Coronary artery (tissue), 2 donors: ENCODE measurements at places on chromosomes 7 and 10.
A peak's percentile ranks its signal among the peaks of the same experiment; 100 is the strongest.

GRCh38 chr10:72953687-72954086 is 919 bp downstream of the PLA2G12B start:
- DNase-seq: no peak

GRCh38 chr7:50723173-50723572 is 59.5 kb downstream of the GRB10 start:
- DNase-seq: no peak

GRCh38 chr7:106820321-106821217 is 44.5 kb upstream of the PIK3CG start:
- DNase-seq: no peak

DNA sequence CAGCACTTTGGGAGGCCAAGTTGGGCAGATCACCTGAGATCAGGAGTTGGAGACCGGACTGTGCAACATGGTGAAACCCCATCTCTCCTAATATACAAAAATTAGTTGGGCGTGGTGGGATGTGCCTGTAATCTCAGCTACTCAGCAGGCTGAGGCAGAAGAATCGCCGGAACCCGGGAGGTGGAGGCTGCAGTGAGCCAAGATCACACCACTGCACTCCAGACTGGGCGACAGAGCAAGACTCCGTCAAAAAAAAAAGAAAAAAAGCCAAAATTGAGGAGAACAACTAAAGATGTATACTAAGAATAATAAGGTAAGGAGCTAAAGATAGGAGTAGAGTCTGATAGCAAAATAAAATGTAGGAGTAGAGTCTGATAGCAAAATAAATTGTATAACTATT is 251.0 kb downstream of the KCND2 start:
- no peak for DNase-seq

- DNase-seq: no peak
Observed at GRCh38 chr10:19944911-19945663, 128.9 kb downstream of the PLXDC2 start.

- DNase-seq: no peak
Observed at GRCh38 chr7:125445836-125446235, 516.2 kb upstream of the POT1 start.

- no peak for DNase-seq
Observed at GRCh38 chr10:52269233-52269632, 44.8 kb upstream of the DKK1 start.

GRCh38 chr10:10020945-10021344 is 996.7 kb upstream of the CELF2 start:
- DNase-seq: no peak

DNA sequence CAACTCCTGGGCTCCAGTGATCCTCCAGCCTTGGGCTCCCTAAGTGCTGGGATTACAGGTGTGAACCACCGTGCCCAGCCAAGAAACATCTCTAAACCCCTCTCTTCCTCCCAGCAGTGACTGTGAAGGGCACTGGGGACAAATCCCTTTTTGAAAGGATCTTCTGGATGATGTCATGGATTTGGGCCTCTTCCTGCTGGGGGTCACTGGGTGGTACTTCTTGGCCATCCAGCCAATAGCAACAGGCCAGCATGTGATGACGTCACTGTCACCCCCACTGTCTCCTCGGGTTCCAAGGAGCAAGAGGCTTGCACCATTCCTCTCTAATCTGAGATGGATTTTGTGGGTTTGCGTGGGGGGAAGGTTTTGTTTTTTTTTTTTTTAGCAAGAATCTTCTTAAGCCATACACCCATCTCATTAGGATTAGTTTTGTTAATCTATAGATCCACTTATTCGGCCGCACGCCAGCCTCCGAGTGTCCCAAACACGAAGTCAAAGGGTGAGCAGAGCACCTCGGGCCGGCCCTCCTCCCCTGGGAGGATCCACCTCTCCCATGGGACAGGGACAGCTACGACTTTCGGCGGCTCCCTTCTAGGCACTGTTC is 29.4 kb upstream of the TNRC18 start:
- no peak for DNase-seq

GRCh38 chr10:80277567-80278250 is 11.7 kb downstream of the MAT1A start:
- DNase-seq: no peak

- DNase-seq: no peak
Observed at GRCh38 chr10:131689954-131690757, 210.7 kb upstream of the PPP2R2D start.

DNA sequence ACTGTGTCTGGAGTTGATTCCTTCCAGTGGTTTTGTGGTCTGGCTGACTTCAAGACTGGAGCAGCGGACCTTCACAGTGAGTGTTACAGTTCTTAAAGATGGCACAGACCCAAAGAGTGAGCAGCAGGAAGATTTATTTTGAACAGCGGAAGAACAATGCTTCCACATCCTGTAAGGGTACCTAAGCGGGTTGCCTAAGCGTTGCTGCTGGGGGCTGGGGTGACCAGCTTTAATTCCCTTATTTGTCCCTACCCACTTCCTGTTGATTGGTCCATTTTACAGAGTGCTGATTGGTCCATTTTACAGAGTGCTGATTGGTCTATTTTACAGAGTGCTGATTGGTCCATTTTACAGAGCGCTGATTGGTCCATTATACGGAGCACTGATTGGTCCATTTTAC is 13.2 kb downstream of the AKR1B15 start:
- DNase-seq: no peak

DNA sequence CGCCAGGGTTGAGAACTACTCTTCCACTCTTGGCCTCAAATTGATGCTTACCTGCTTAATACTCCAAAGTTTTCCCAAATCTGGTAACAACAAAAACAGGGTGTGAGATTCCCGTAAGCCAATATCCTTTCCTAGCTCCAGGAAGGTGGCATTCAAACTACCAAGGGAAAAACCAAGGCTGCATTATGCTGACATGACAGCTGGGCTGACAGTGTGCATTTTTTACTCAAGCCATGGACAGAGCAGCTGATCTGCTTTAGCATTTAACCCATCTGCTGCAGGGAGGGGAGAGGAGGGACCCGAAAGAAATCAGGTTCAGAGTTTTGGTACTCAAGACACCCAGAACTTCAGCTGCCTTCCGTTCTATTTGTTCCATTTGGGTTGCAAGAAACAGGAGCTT is 49.8 kb upstream of the RAPGEF5 start:
- no peak for DNase-seq

DNA sequence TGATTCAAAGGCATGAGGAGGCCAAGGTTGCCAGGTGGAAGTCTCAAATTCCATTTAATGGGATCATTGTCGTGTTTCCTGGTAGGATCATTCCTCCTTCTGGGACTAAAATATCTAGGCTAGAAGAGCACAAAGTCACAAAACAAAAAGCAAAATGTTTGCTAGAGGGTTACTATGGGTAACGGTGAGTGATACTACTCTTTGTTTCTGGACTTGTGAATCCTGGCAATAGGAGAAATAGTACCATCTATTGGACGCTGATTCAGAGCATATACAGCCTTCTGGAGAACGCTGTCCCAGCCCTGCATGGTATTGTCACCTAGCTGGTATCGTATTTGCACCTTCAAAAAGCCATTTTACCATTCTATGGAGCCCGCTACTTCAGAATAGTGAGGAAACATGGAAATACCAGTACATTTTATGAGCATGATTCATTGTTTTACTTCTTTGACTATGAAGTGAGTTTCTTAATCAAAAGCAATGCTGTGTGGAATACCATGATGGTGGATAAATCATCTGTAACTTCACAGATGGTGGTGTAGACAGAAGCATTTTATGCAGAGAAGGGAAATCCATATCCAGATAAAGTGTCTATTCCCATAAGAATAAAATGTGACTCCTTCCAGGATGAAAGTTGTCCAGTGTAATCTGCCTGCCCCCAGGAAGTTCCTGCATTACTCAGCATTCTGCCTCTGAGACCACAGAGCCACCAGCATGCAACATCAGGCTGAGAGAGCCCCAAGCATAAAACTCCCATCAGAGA is 361.0 kb downstream of the ETV1 start:
- no peak for DNase-seq

- no peak for DNase-seq
Observed at GRCh38 chr10:113139699-113140098, 189.7 kb downstream of the TCF7L2 start.

GRCh38 chr10:121326905-121327304 is 271.3 kb downstream of the FGFR2 start:
- no peak for DNase-seq

GRCh38 chr10:88281592-88282347 is 301.3 kb downstream of the RNLS start:
- DNase-seq: no peak

DNA sequence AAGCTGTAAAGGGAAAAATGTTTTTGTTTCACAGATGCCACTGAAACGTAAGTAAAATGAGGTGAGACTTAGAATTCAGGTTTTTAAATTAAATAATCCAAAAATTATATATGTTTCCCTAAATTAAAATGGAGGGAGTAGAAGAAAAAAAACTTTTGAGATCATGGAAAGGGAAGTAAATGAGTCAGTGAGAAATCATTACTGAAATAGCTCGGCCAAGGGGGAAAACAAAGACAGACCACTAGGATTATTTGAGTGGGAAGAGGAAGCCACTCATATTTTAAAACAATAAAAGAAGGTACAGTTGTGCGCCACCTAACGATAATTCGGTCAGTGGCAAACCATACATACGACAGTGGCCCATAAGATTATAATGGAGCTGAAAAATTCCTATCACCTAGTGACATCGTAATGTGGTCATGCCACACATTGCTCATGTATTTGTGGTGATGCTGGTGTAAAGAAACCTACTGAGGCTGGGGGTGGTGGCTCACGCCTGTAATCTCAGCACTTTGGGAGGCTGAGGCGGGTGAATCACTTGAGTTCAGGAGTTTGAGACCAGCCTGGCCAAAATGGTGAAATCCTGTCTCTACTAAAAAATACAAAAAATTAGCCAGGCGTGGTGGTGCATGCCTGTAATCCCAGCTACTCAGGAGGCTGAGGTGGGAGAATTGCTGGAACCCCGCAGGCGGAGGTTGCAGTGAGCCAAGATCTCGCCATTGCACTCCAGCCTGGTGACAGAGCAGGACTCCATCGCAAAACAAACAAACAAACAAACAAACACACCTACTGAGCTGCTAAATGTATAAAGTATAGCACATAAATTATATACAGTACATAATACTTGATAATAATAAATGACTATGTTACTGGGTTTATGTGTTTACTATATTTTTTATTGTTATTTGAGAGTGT is 64.7 kb downstream of the MKX start:
- no peak for DNase-seq

- no peak for DNase-seq
Observed at GRCh38 chr7:37247861-37248260, 200.8 kb downstream of the ELMO1 start.

DNA sequence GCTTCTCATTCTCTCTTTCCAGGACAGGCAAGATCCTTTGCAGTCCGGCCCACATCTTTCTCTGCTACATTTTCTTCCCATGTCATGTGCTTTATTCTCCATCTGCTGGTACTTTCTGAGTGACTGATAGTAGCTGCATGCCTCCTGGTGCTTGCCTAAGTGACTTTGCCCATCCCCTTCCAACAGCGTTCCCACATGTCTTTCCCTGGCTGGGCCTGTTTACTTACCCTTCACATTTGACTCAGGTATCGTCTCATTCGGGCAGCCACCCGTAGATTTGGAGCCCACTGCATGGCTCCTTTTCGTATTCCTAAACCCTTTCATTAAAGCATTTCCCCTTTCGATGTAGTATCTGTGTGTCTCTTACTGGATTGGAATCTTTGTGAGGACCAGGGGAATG is 24.6 kb downstream of the TYW1 start:
- DNase-seq: no peak

- no peak for DNase-seq
Observed at GRCh38 chr10:79159785-79160184, 91.0 kb downstream of the ZMIZ1 start.

DNA sequence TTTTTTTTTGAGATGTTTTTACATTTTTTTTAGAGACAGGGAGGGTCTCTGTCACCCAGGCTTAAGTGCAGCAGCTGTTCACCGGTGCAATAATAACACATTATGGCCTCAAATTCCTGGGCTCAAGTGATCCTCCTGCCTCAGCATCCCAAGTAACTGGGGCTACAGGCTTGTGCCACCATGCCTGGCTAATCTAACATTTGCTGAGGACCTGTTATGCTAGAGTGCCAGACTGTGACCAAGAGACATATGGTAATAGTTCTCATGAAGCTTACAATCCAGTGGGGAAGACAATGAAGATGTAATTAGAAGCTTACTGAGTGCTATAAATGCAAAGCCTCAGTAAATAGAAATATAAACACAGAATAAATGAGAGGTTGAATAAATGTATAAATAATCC is 17.6 kb upstream of the ORC5 start:
- DNase-seq: no peak

GRCh38 chr7:28754027-28754426 is 204.1 kb downstream of the TRIL start:
- no peak for DNase-seq

- no peak for DNase-seq
Observed at GRCh38 chr10:61271127-61271780, 181.9 kb downstream of the TMEM26 start.

- no peak for DNase-seq
Observed at GRCh38 chr10:126844406-126844805, 60.8 kb upstream of the DOCK1 start.

DNA sequence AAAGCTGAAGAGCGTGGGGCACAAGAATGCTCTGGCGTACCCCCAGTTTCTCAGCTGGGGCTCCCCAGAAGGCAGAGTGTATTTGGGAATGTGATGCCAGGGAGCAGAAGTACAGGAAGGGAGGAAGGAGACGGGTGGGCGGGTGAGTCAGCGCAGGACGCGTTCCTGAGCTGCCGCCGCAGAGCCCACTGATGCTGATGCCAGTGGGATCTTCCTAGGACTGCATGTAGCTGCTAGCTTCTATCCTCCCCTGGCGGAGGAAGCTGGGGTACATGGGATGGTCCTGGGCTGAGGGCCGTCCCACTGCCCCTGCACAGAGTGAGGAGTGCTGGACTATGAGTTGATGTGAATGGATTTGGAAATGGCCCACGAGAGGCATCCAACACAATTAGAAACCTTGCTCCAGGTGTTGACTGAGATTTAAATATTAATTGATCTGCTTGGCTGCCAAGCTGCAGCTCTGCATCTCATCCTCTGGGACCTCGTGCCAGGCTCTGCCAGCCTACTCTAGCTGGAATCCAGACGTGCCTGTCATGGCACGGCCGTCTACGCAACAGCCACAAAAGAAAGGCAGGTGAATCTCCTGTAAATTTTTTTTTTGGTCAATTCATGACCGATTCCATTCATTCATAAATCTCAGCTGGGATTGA is 66.2 kb upstream of the RHEB start:
- DNase-seq: peak; percentile 53
